ENCODE measurements at places on chromosomes 6 and 20.

GRCh38 chr20:14951105-14951504, 613.7 kb upstream of the FLRT3 start:
- no peak for DNase-seq

GRCh38 chr6:149045404-149045803, 272.1 kb upstream of the TAB2 start:
- no peak for DNase-seq

DNA sequence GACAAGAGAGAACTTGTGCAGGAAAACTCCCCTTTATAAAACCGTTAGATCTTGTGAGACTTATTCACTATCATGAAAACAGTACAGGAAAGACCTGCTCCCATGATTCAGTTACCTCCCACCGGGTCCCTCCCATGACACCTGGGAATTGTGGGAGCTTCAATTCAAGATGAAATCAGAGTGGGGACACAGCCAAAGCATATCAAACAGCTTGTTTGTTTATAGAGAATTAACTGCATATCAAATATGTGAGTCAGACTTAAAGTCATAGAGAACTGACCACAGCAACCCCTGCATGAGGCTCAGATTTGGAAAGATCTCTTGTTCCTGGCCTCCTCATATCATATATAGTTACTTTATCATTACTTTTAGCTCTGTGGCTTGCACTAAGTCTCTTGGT, 29.1 kb upstream of the HDAC2 start:
- DNase-seq, result no peak

GRCh38 chr20:57387463-57387862, 3.7 kb upstream of the RBM38 start:
- DNase-seq, result no peak

DNA sequence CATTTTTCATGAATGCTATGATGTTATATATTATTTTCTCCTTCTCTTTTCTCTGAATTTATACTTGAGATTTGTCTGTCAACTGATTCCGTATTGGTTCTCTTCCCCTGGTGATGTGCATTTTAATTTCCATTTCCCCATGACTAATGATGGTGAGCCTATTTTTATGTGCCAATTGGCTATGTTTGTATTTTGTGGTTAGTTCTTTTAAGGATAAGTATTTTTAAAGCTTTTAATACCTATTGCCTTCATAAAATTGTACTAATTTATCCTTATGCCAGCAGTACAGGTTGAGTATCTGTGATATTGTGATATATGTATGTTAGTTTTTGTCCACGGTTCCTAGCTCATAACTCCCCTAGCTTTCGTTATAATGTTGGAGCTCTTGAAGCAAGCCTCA, 2.8 kb downstream of the POLH start:
- DNase-seq, result no peak

GRCh38 chr20:36744764-36745191, 1.1 kb downstream of the NDRG3 start:
- DNase-seq, result peak; percentile 92

- no peak for DNase-seq
Observed at GRCh38 chr6:148811459-148811858, 64.6 kb downstream of the UST start.

DNA sequence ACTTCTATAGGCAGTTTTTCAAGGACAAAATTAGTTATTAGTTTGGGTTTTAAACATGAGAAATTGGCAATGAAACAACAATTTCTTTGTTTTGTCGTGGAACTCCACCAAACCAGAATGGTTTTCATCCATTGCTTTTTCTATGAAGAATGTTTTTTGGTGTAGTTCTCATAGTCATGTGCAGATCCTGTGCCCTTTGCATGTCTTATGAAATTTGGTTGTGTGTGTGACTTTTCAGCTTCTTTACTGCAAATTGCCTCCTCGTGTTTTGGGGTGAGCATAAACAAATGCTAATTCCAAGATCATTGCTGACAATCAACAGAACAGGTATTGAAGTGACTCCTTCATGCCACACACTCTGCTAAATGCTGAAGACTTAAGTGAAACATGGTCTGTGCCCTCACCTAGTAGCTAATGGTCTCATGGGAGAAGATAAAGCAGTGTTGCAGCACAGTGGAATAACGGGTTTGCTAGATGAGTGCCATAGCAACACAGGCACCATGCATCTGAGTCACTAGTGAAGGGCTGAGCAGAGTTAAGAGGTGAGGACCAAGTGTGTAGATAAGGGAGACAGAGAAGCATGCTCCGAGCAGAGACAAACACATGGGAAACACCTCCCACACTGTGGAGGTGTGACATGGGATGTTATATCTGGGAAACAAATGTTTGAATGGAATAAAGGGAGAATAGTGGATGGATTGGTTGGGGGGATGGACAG, 120.0 kb downstream of the SLC16A10 start:
- peak; percentile 57 for DNase-seq

DNA sequence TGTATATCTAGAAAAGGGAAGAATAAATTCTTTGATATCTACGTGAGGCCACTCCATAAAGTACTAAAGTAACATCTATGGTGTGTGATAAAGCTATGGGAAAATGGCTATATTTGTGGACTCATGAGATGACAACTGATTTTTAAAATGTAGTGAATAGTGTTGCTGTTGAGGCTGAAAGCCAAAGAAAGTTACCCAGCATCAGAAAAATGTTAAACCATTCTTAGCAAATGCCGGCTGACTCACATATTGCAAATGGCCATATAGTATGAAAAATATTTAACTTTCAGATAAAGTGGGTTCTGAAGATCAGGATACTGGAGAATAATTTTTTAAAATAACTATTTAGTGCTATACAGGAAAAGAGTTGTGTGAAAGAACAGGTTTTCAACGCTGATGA, 129.9 kb upstream of the GRIK2 start:
- no peak for DNase-seq

Data from islet precursor cell (in vitro differentiated cells).